Renal cortex interstitium (tissue), 15 donors: ENCODE measurements at places on chromosomes 7 and 10.

- DNase-seq, result no peak
Measured at GRCh38 chr7:19701471-19701870, 7.4 kb downstream of the POLR1F start.

DNA sequence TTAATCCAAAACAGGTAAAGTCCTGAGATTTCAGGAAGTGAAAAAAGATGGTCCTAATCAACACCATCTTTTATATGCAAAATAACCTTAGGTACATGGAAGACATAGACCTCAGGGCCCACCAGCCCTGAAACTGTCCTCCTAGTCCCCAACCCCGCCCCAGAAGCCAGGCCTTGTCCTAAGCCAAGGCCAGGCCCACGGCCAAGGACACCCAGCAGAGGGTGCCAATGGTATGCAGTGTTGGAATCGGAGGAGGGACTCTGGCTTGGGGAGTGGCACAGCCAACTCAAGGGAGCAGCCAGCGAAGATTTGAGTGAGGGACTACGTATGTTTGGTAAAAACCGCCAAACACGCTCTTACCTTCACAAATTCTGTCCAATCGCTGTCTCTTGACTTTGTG lies 96.7 kb downstream of the ZRANB1 start:
- no peak for DNase-seq

- no peak for DNase-seq
Measured at GRCh38 chr7:54802114-54802513, 43.1 kb upstream of the SEC61G start.

GRCh38 chr10:63547628-63548360 lies 26.6 kb downstream of the REEP3 start:
- DNase-seq, result no peak

GRCh38 chr10:62095181-62096122 lies 173.2 kb downstream of the RTKN2 start:
- no peak for DNase-seq

DNA sequence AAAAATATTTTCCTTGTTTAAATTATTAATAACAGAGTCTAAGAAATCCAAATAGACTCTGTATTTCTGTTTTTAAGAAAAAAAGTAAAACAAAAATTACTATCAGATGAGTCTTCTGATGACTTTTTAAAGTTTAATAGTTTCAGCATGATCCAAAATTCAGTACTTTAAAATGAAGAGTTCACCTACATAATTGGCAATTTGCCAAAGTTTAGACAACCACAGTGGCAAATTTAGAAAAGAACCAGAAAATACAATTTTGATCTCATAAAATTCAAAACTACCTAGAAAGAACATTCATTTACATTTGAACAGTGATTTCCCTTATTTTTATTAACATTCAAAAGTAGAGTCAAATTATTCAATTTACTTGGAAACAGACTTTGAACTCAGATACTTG lies 56.1 kb downstream of the AGMO start:
- DNase-seq, result no peak

DNA sequence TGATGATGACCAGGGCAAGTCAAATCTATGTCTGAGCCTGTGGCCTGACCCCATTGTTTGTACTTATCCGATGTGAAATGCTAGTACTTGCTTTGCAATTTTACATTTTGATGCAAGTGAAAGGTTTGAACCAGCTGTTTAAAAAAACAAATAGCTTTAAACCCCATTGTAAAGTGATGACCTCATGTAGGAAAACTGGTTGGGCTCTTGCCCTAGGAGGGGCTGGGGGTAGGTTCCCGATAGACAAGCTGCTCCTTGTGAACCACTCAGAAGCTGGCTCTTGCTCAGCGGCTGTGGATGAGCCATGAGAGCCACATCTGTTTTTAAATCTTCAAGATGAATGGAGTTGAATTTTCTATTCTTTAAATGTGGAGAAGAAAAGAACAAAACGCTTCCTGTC lies 185.3 kb downstream of the WDR11 start:
- DNase-seq, result no peak

GRCh38 chr7:26191974-26192479 lies 8.5 kb downstream of the HNRNPA2B1 start:
- DNase-seq, result no peak

GRCh38 chr10:102549549-102549948 lies 45.8 kb downstream of the SUFU start:
- DNase-seq, result no peak

GRCh38 chr7:21044913-21045568 lies 258.4 kb upstream of the SP8 start:
- no peak for DNase-seq

DNA sequence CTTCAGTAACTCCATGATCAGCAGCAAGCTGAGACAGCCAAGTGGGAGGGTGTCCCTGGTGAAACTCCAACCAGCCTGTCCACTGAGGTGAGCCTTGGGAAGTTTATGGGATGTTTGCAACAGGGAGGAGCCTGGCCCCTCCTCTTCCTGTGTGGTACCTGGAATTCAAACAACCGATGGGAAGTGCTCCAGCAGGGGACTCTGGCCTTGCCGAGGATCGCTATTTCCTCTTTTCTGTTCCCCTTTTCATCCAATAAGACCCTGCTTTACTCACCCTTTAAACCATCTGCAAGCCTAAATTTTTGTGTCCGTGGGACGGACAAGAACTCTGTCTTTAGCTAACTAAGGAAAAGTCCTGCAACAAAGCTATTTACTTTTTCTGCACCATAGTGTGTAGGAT lies 491.1 kb upstream of the ZMIZ1 start:
- DNase-seq, result no peak

DNA sequence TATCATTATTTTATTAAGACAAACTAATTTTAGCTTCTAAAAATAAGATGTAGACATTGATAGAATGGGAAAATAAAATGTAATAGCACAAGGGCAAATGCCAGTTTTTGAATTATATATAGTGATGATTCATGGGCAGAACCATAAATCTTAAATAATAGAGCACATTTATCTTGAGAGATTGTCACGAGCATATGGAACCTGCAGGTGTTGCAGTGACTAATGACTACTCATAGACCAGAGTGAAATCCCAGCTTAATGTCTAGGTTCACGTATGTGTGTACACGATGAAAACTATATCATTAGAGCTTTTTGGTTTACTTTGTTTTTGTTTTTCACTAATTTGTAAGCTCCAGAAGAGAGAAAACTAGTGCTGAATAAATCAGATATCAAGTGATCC lies 150.2 kb upstream of the CACNA2D1 start:
- no peak for DNase-seq

DNA sequence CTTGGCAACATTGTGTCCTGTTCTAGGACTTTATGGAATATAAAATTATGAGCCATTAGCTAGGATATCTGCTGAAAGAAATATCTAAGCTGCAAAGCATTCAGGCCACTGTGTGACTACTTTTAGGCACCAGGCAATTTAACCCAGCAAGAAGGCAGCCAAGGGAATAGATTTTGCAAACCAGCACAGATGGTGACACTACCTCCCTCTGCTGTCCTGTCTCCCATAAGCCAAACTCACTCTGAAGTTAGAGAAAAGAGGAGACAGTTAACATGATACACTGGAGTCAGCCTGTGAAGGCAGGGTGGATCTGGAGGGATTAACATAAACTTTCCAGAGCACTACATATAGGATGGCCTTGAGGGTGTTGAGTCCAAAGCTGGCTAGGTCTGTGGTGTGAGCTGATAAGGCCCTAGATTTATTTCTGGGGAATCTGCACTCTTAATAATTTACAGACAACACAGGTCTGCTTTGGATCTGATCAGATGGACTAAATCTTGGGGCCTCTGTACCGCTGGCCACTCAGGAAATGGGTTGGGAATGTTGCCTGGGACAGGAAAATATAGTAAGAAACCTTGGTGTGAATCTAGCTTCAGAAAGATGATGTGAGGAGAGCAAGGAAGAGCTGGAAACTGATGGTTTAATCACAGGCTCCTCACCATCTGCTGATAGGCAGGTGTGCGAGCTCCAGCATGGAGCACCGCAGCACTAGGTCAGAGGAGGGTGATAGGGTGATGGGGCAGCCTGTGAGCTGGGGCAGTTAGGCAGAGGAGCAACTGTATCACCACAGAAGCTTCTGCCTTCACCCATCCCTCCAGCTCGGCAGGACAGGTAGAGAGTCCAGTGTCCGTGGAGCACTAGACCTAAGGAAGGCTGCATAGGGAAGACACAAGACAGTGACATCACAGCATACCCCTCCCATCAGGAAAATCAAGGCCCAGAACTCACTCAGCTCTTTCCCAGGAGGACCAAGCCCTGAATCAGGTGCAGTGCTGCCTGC lies 229.9 kb upstream of the PRSS1 start:
- DNase-seq, result no peak

DNA sequence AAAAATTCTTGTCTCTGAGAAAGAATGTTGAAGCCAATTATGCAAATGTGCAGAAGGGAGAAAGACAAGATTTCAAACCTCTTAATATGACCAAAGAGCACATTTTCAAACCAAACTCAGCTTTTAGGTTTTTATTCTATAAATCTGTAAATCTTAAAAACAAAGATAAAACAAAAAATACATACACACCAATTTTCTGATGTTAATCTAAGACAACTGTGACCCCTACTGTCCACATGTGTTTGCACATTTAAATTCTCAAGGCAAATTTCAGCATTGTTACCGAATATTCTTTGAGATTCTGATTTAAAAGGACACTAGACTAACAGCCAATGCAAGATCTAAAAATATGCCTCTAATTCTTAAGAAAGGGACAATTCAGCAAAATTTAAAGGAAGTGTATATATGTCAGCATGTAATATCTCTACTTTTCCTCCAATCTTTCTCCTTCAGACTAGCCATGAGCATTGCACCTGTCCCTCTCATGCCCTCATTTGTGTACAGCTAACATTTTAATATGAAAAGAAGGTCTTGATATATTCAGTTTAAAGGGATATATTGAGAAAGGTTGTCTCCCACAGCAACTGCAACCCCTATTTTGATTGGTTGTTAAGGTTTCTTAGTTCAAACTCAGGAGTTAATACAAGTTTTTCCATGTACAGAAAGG lies 417.9 kb downstream of the IPMK start:
- no peak for DNase-seq

- DNase-seq, result no peak
Measured at GRCh38 chr10:21300551-21300950, 224.9 kb downstream of the SKIDA1 start.

DNA sequence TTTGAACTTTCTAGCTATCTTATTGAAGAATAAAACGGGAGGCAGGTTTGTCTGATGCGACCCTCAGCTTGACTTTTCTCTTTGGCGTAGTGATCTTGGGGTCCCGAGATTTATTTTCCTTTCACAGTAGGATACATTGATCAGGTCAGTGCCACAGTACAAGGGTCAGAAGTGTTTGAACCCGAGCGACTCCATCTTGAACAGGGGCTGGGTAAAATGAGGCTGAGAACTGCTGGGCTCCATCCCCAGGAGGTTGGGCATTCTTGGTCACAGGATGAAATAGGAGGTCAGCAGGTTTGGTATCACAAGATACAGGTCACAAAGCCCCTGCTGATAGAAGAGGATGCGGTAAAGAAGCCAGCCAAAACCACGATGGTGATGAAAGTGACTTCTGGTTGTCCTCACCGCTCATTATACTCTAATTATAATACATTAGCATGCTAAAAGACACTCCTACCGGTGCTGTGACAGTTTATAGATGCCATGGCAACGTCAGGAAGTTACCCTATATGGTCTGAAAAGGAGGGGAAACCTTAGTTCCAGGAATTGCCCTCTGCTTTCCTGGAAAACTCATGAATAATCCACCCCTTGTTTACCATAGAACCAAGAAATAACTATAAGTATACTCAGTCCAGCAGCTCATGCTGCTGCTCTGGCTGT lies 3.0 kb upstream of the TECPR1 start:
- no peak for DNase-seq

- no peak for DNase-seq
Measured at GRCh38 chr7:53900856-53901528, 641.2 kb upstream of the VSTM2A start.

GRCh38 chr10:102384606-102385429 lies 10.7 kb upstream of the NFKB2 start:
- no peak for DNase-seq

DNA sequence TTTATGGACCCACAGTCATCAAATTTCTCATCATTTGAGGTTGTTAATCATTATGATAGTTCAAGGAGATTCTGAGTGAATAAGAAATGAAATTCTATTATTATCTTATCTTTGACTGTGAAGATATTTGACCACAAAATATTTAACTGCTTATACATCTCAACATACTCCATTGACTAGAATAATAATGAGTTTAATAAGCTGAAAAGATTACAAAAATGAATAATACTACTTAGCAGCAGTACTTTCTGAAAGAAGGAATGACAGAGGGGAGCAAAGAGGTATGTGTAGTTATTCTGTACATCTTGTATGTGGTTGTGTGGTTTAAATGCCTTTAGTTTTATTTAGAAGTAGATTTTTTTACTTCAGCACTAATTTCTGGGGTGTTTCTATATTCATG lies 214.2 kb downstream of the PRKG1 start:
- no peak for DNase-seq

- no peak for DNase-seq
Measured at GRCh38 chr10:101301111-101301731, 52.7 kb upstream of the BTRC start.

DNA sequence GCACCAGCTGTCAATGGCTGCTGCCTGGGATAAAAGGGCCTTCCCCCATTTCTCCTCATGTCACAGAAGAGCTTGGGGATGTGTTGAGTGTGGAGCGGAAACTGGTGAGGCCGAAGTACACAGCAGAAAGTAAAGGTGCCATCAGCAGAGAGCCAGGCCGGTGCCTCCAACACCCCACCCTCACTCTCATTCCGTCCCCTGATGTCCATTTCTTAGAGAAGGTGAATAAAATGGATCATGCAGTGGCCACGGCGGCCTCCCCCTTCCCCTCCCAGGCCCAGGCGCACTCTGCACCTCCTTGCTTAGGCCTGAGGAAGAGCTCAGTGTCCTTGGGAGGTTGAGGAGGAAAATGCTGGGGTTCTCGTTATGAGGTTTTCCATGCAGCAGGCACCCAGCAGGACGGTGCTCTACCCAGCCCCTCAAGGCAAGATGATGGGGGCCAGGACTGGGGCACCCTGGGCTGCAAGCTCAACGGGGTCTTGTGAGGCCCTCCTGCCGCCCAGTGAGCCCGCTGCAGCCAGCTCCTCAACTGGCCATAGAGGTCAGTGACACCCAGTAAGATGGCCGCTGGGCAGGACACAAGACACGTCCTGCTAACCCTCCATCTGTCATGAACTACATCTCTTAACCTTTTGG lies 163.9 kb downstream of the ADARB2 start:
- DNase-seq, result no peak

DNA sequence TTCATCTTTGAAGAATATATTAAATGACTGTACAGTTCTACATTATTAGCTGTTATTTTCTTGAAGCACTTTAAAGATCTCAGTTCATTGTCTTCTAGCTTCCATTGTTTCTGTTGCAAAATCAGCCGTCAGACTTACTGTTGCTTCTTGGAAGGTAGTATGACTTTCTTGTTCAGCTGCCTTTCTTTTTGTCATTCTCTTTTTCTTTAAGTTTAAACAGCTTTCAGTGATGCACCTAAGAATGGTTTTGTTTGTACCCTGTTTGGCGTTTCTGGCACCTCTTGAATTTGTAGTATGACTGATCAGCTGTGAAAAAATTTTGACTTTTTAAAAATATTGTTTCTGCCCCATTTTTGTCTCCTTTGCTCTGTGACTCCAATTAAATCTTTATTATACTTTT lies 9.3 kb downstream of the MKLN1 start:
- DNase-seq, result no peak
